ENCODE measurements at places on chromosomes 12 and 14. TPM values are rescaled to one million over a fixed set of nuclear protein-coding genes. Genes with fewer than 3 reads are reported as not detected.

The CLEC14A gene
- total RNA-seq: not detected

The RIMBP2 gene
- not detected for total RNA-seq

The ITGB7 gene
- 415 TPM for total RNA-seq

The SYNDIG1L gene
- total RNA-seq: not detected

The TOMM20L gene
- total RNA-seq: not detected

The SYT10 gene
- total RNA-seq: not detected
